Left lobe of liver (tissue), 2 donors: ENCODE measurements at places on chromosomes 2 and 18.

GRCh38 chr18:23337599-23338444, 115.3 kb upstream of the RIOK3 start:
- no peak for DNase-seq

DNA sequence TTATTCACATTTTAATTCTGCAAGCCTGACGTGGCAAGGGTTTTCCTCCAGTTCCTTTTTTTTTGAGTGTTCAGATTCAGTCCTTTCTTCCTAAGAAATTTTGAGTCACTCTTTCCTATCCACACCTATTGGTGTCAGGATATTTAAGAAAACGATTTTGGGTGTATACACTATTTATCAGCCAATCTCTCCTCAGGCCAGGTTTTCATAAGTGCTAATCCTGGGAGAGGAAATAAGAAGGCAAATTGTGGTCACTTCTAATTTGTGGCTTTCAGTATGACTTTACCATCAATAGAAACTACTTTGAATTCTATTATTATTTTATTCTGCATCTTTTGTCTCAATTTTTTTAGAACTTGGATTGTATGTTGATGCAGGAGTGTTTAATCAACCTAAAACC, 174.4 kb downstream of the DSEL start:
- no peak for DNase-seq

GRCh38 chr2:72864500-72864899, 22.7 kb upstream of the SPR start:
- no peak for DNase-seq

DNA sequence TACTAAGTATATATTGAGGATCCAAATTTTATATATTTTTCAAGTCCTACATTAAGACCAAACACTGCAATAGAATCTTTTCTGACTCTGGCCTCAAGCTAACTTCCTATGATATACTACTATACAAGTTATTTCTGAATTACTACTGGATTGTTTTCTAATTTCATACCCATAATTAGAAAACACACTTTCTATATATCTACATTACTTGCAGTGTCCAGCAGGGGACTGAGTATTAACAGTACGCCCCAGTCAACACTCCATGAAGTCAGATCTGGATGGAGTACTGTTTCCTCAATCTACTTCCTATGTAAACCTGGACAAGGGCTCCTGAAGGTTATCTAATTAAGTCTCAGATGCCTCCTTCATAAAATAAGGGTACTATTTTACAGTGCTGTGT, 26.5 kb downstream of the RMP24 start:
- DNase-seq: no peak

DNA sequence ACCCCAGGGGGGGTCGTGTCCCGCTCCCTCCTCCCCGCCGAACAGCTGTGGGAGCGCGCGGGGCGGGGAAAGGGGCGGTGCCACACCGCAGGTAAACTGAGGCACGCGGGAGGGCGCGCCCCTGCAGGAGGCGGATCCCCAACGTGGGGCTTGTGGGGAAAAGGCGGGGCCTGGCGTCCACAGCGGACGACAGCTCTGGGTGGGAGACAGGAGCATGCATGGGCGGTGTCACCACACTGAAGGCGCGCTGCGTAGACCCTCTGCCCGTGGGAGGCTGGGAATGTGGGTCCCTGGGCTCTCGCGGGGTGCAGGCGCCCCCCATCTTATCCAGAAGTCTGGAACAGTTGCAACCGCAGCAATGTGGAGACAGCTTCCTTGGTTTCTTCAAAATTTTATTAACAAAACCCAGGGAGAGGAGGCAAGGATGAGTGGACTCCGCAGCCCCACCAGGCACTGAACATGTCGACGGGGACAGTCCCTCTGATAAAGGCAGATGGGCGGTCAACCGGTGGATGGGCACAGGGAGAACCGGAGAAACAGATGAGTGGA, 723 bp upstream of the MBD1 start:
- no peak for DNase-seq
